Stimulated activated CD8-positive, alpha-beta memory T cell treated with anti-CD3 and anti-CD28 coated beads, Interleukin-12 subunit alpha, Interleukin-12 subunit beta, amount 100 ng/mL, for 4 hours (primary cell): ENCODE measurements at places on chromosomes 16 and 17.

DNA sequence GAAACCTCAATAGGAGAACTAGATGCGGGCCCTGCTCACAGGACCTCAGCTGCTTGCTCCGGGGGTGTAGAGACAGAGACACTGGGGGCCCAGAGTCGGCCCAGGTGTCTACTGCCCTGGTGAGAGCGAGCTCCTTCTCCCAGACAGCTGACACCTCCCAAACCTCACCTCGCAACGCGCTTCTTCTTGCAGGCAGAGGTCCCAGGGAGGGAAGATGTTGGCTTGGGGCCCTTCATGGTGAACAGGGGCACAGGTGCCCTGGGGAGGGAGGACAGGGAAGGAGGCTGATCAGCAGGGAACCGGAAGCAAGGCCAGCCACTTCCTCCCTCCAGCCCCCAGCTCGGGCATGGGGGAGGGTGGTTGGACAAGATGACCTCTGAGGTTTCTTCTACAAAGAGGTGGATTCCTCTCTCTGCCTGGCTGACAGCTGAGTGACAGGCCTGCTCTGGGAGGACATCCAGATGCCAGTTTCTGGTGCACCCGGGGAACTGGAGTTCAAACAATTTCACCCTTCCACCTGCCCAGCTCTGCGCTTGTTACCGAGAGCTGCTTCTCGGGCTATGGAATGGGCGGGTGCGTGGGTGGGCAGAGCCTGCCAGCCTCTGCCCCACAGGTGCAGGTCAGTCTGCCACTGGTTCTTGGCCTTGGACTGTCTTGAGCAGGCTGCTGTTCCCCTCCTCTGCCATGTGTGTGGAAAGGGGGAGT is 11.7 kb upstream of the GFAP start:
- DNase-seq, result no peak

- DNase-seq, result no peak
Observed at GRCh38 chr17:36939802-36940312, 2.6 kb downstream of the LHX1 start.

DNA sequence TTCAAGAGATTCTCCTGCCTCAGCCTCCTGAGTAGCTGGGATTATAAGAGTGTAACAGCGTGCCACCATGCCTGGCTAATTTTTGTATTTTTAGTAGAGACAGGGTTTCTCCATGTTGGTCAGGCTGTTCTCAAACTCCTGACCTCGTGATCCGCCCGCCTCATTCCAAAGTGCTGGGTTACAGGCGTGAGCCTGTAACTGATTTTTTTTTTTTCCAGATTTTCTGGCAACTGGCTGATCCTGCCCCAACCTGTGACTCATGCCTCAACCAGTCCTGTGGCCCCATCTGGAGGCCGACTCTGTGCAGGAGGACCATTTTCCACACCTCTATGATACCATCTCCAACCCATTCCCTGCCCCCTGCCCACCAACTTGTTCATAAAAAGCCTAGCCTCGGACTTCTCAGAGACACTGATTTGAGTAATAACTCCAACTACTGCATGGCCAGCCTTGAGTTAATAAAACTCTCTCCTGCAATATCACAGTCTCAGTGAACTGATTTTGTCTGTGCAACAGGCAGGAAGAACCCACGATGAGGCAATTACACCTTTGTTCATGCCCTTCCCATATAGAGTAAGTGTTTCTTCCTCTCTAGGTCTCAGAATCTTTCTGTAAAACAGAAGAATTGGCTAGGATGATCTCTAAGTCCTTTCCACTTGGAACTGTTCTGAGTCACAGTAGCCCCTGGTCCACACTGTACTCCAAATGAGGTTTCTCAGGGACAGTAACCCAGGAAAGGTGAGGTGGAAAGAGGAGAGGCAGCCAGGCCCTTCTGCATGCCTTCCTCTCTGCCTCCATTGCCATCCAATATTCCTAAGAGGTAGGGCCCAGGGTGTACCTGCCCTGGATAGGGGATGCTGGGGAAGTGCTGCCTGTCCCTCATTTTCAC is 8.8 kb upstream of the CNOT1 start:
- DNase-seq, result no peak

DNA sequence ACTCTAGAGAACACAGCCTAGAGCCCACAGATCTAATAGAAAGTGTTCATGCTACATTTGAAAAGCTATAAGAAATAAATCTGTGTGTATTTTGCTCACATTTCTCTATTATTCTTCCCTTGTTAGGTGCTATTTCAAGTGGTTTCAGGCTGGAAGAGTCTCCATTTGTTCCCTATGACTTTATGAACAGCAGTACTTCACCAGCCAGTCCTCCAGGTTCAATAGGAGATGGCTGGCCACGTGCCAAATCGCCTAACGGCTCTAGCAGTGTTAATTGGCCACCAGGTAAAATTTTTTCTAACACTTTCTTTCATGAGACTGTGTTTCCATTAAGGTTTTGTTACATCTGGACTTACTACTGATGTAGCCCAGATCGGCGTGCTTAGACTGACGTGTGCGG is 30.7 kb upstream of the SLC5A11 start:
- no peak for DNase-seq

DNA sequence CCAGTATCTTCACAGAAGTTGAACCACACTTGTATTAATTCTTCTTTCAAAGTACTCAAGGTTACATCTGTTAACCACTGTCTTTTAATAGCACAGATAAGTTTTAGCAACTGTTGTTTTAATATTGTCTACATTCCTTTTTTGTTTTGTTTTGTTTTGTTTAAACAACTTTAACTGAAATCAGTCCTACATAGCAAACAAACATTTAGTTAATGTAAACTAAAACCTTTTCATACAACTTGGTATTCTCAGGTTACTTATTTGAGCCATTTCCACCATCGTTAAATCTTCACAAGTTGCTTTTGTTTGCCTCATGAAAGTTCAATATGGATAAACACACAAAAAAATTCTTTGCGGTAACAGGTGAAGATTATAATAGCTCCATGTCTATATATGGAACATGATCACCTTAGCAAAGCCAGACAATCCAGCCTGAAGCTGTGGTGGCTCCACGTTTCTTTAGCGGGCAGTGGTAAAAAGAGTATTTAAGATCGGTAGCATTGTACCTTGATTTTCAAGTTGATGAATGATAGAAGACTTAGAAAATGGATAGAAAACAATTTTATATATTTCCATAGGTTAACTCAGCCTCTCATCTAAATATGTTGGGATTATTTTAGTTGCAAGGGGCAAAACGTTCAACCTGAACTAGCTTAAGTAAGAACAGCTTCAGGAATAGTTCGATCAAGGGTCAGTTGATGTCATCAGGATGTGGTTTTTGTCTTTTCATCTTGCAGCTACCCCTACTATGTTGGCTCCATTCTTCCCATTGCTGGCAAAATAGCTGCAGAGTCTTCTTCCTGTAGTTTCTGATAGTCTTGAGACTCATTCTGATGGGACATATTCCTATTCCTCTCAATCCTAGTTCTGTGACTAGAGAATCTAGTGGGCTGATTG is 182.8 kb downstream of the FTO start:
- DNase-seq, result no peak

- no peak for DNase-seq
Observed at GRCh38 chr16:24111724-24112302, 144.3 kb upstream of the CACNG3 start.

GRCh38 chr16:87415441-87415840 is 23.3 kb downstream of the MAP1LC3B start:
- DNase-seq, result no peak

DNA sequence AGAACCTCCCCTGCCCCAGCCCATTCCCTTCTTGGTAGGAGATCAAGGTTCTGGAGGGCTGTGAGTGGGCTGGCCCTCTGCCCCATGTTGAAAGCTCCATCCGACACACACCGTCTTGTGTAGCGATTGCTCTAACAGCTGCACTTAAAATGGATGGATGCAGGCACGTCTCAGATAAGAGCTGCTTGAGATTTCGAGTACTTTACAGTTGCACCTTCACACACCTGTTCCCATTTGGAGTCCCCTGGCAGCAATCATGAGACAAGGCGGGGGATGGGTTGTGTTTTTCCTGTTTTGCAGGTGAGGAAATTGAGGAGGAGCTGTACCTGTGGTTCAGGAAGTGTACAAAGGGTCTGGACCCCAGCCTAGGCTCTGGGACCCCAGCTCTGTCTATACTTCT is 25.6 kb upstream of the TAC4 start:
- DNase-seq, result no peak

DNA sequence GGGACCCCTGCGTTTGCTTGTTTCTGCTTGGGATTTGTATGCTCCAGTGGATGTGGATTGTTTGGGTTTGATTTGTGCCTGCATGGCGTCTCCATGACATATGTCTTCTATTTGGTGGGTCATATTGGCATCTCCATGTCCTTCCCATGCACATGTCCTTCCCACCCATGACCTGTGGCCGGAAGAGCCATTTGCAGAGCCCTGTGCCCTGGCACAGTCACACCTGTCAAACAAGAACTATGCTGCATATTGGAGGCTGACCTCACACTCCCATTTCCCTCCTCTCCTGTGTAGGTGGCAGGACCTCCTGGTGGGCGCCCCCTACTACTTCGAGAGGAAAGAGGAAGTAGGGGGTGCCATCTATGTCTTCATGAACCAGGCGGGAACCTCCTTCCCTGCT is 15.8 kb downstream of the ITGA3 start:
- DNase-seq, result no peak

DNA sequence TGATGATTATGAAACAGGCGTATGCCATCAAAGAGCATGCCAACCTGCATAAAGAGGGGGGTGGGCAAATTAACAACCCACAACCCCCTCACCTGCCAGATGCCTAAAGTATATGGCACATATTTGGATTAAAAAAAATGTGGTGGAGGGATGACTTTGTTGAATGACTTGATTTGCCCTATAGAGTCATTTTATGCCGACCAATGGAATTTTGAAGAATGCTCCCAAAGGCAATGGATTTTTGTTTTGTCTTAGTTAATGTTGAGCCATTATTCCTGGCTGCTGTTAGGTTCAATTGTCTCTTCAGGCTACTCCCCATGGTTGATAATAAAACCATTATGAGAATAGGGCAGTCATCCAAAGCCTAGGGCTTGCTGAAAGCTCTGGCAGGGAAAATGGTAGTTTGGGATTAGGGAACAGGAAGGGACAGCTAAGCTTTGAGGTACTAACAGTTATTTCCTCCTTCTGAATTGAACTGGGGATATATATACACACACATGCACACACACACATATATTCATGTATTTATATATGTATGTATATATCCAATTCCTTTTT is 5.8 kb upstream of the CHCT1 start:
- DNase-seq, result no peak

GRCh38 chr17:41415833-41416335 is 8.5 kb downstream of the KRT37 start:
- no peak for DNase-seq

- no peak for DNase-seq
Observed at GRCh38 chr16:56479469-56479868, 28.1 kb downstream of the OGFOD1 start.

- no peak for DNase-seq
Observed at GRCh38 chr16:9062301-9062700, 29.1 kb upstream of the HAPSTR1 start.

DNA sequence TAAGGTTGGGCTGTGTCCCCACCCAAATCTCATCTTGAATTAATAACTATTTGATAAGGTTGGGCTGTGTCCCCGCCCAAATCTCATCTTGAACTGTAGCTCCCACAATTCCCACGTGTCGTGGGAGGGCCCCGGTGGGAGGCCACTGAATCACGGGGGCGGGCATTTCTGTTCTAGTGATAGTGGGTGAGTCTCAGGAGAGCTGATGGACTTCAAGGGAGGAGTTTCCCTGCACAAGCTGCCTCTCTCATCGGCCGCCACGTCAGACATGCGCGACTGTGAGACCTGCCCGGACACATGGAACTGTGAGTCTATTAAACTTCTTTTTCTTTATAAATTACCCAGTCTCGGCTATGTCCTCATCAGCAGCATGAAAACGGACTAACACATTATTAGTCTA is 44.9 kb upstream of the METRNL start:
- DNase-seq, result no peak

DNA sequence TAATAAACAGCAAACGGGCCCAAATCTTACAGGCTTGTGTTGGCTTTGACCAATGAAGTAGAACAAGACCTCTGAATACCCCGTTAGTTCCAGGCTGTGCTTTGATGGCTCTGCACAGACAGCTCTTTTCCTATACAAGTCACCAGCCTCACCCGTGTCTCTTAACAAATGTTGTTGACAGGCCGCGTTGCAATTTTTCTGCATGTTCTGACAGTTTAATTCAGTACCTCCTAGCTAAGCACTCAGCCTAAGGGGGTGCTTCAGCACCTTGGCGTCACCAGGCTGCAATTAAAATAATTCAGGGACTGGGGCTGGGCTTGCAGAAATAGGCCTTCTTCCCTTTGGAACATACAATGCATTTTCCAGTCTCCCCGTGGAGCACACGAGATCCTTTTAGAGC is 500.1 kb downstream of the MAF start:
- DNase-seq, result no peak

DNA sequence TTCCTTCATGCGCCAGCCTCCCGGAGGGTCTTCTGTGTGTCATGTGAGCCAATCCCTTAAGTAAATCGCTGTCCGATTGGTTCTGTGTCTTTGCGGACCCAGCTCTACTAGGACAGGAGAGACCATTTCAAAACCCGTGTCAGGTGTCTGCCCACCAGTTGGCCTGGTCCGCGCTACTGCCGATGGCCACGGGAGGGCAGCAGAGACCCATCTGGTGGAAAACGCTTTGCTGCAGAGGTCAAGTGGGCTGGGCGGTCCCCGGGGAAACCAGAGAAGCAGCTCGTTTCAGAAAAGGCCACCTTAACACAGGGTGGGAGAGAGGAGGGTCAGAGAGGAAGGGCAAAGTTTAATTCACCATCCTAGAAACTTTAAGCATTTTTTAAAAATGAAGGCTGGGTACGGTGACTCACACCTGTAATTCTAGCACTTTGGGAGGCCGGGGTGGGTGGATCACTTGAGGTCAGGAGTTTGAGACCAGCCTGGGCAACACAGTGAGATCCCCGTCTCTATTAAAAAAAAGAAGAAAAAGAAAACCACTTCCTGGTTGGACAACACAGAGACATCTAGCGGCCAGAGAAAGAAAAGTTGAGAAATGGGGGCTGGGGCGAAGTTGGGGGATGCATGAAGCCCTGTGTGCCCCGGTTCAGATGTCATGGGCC is 2.8 kb upstream of the CIBAR2 start:
- peak; percentile 63 for DNase-seq

DNA sequence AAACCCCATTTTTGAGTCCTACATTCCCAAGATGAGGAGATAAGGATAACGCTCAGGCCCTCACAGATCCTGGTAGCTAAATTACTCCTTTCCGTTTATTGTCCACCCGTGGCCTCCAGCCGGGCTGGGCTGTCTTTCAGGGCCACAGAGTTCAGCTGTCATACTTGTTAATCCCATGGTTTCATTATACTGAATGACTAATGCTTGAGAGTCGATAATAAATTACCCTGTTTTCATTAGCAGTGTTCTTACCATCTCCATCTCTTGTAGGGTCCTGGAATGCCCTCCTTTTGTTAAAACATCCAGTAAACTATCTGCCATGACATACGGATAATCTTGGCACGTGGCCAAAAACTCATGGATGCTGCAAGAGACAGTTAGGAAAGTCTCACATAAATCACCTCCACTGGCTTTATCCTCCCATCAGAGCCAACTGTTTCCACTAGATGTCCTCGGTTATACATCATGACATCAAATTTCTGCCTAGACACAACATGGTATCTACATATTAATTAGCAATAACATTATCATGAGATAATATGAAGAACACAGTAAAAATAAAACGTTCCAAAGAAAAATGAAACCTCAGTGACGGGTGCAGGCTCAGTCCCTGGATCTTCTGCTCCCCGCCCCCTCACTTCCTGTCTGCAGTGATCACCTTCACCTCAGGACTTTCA is 45.3 kb downstream of the BRD7 start:
- DNase-seq, result no peak

- DNase-seq, result no peak
Observed at GRCh38 chr16:14398014-14398717, 231.9 kb downstream of the PARN start.
